ENCODE measurements at places on chromosomes 3 and 15.

GRCh38 chr3:181488536-181488935 lies 223.2 kb upstream of the SOX2 start:
- no peak for DNase-seq

DNA sequence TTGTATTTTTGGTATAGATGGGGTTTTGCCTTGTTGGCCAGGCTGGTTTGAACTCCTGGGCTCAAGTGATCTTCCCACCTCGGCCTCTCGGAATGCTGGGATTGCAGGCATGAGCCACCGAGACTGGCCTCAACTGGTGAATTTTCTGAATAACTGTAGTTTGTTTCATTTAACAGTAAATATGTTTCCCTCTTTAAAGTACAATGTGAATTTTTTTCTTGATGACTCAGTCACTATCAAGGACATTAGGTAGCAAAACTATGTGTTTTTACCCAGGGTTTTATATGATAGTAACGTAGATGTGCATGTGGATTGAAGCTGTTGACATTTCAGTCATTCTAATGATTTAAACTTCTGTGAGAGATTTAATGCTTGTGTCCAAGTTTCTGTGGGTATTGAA lies 40.2 kb upstream of the MAPKBP1 start:
- no peak for DNase-seq

DNA sequence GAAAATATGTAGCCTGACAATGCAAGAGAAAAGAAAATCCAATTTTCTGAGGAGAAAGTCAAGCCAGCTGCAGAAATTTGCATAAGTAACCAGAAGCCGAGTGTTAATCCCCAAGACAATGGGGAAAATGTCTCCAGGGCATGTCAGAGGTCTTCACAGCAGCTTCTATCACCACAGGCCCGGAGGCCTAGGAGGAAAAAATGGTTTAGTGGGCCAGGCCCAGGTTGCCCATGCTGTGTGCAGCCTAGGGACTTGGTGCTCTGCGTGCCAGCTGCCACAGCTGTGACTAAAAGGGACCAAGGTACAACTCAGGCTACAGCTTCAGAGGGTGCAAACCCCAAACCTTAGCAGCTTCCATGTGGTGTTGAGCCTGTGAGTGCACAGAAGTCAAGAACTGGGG lies 201.2 kb upstream of the SOX2 start:
- no peak for DNase-seq

- peak; percentile 69 for DNase-seq
Measured at GRCh38 chr3:52533623-52534280, at the start of gene NT5DC2. Gene NT5DC2 (minus strand): TSS chr3:52533857. CDS start chr3:52533737, 120 bp downstream.

- DNase-seq: no peak
Measured at GRCh38 chr3:184459355-184459754, 79.5 kb downstream of the CHRD start.

DNA sequence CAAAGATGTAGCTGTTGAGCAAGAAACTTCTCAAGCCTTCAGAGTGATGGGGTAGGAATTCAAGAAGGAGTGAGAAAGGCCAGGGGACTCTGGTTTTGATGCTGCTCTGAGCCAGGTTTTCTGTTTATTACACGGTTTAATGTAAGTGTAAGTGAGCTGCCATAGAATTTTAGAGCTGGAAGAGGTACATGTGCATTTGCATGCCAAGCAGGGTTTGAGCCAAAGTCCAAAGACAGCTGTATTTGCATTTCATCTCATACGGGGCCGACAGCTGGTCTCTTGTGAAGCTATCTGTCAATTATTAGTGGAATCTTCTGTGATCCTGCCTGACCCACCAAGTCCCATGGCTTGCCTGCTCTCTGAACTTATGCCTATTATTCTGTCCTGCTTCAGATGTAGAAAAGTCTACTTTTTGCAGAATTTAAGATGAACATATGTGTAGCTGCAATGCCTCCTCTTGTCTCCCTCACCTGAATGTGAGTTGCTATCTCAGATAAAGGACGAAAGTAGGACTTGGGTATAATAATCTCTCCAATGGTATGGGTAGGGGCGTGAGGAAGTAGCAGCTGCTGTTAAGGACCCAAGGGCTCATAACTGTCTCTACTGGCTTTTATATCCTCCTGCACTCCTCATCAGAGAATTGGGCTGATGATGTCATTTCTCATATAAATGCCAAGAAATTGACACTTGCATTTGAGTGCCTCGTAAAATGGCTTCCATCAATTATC lies 160.0 kb downstream of the SQOR start:
- no peak for DNase-seq

- DNase-seq: no peak
Measured at GRCh38 chr3:20999661-21000060, 751.3 kb downstream of the ZNF385D start.

DNA sequence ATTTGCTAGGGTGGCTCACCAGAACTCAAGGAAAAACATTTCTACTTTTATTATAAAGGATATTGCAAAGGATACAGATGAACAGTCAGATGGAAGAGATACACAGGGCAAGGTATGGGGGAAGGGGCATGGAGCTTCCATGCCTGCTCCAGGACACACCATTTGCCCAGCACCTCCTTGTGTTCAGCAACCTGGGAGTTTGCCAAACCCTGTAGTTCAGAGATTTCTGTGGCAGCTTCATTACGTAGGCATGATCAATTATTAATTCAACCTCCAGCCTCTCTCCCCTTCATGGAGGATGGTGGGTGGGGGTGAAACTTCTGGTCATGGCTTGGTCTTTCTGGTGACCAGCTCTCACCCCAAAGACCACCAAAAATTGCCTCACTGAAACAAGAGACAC lies 353.9 kb upstream of the THBS1 start:
- no peak for DNase-seq

- no peak for DNase-seq
Measured at GRCh38 chr15:66433726-66434125, 47.0 kb downstream of the MAP2K1 start.

GRCh38 chr15:42772144-42772543 lies 35.2 kb upstream of the CDAN1 start:
- no peak for DNase-seq

- peak; percentile 50 for DNase-seq
Measured at GRCh38 chr3:124559846-124560574, 170.2 kb upstream of the UMPS start.

DNA sequence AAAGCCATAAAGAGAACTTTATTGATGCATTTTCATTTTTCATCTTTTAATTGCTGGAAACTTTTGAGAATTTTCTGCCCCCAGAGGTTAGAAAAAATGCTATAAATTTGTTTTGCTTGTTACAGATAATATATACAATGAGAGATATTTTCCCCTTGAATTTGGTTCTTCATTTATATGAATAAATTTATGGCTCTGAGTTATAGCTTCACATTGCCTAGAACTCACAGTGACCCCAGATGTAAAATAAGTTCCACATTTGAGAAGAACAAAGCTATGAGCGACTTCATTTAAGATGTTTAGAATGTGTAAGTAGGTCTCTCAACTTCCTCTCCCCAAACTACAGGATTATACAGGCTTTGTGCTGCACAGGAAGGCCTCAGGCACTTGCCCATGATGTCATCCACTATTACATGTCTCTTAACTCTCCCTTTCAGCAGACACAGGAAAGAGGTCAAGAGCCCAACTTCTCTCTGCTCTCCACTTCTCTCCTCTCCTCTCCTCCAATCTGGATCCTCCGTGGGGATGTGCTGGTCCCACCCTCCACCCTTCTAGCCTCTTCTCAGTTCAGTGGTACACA lies 92.8 kb downstream of the DUT start:
- DNase-seq: no peak

DNA sequence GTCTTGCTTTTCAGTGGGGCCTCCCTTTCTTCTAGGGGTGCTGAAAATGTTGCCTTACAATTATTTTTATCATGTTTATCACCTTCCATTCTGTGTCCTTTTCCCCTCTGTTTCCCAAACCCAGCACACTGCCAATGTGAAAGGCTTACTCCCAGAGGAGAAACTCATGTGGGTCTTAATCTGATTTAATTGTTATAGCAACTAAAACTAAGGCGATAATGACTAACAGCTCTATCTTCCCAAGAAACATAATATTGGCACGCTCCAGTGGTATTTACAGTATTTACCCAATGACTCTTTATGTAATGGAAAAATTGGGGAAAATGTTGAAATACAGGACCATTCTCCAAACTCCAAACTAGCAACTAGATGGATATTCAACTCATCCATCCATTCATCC lies 58.4 kb downstream of the MESD start:
- no peak for DNase-seq

DNA sequence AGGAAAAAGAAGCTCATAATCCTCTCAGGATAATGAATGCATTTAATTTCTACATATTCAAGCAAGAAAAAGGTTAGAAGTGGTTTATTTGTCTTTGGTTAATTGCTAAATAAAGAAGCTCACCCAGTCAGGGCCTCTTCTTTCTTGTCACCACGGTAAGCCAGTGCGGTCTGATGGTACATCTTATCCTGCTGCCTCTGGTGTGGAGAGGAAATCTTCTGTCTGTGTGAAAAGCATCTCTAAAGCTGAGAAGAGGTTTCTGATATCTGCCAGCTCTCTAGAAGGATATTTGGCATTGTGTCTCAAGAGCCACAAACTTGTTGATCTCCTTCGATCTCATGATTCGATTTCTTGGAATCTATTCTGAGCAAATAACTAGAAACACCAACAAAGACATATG lies 144.9 kb downstream of the SV2B start:
- no peak for DNase-seq
